ENCODE measurements at places on chromosomes 5 and 9. TPM values are rescaled to one million over a fixed set of nuclear protein-coding genes. Genes with fewer than 3 reads are reported as not detected.

DNA sequence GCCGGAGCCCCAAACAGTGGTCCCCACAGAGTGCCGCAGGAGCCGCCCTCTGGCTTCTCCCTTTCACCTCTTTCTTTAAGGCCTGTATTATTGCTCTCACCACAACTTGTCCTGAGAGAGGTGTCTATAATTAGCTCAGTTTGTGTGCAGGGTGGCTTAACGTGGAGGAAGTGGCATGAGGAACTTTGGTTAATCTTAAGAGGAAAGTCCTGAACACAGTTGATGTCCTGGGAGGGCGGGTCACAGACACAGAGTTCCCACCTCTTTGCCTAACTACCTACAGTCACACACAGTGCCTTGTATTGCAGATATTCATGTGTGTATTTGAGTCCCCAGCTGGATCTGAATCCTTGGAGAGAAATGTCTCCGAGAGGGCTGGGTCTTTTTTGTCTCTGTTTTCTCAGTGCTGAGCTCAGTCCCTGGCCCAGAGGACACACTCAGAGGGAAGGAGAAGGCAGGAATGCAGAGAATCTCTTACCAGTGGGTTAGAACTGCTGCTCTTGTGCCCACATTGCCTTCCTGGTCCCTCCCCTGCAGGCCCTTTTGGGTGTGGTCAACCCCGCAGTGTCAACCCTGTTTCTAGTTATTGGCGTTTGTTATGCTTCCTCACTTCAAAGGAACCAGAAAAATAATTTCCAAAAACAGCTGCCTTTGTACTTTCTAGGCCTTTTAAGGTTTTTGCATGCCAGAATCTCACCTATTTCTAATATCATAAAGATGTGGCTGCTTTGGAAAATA is 392.5 kb downstream of the KDM4C start:
- no peaks in the 10 kb centered on the region for H3K27me3 ChIP-seq
- H3K4me3 ChIP-seq: no peak overlapping the region
- H3K36me3 ChIP-seq: peaks cover 5% of the 10 kb centered on the region
- H3K4me1 ChIP-seq: peaks cover 14% of the 10 kb centered on the region
- DNase-seq: no peak

GRCh38 chr5:115394531-115394930 is 98.1 kb upstream of the CCDC112 start:
- DNase-seq: no peak
- H3K36me3 ChIP-seq: no peaks in the 10 kb centered on the region
- no peaks in the 10 kb centered on the region for H3K27me3 ChIP-seq
- H3K4me1 ChIP-seq: no peaks in the 10 kb centered on the region
- no peak overlapping the region for H3K27ac ChIP-seq
- no peak overlapping the region for H3K4me3 ChIP-seq

- no peaks in the 10 kb centered on the region for H3K36me3 ChIP-seq
- H3K4me1 ChIP-seq: peaks cover 9% of the 10 kb centered on the region
- no peak overlapping the region for H3K4me3 ChIP-seq
- no peak overlapping the region for H3K27ac ChIP-seq
- no peaks in the 10 kb centered on the region for H3K27me3 ChIP-seq
- DNase-seq: no peak
Measured at GRCh38 chr5:55672477-55672911, 39.6 kb downstream of the SLC38A9 start.

GRCh38 chr9:36127652-36128244 is 8.8 kb upstream of the GLIPR2 start:
- H3K4me1 ChIP-seq: peaks cover 7% of the 10 kb centered on the region
- no peaks in the 10 kb centered on the region for H3K36me3 ChIP-seq
- no peak overlapping the region for H3K27ac ChIP-seq

LCN15 gene
- total RNA-seq: 0.29 TPM

Data from HepG2 (cell line).